Stimulated activated CD4-positive, alpha-beta T cell treated with anti-CD3 and anti-CD28 coated beads, Interleukin-2, amount 100 ng/mL, for 48 hours (primary cell): ENCODE measurements at places on chromosomes 6 and 20.

GRCh38 chr6:32181915-32182529, 2.0 kb downstream of the AGER start:
- no peak for DNase-seq

GRCh38 chr6:24931296-24931695, 4.5 kb downstream of the RIPOR2 start:
- no peak for DNase-seq

DNA sequence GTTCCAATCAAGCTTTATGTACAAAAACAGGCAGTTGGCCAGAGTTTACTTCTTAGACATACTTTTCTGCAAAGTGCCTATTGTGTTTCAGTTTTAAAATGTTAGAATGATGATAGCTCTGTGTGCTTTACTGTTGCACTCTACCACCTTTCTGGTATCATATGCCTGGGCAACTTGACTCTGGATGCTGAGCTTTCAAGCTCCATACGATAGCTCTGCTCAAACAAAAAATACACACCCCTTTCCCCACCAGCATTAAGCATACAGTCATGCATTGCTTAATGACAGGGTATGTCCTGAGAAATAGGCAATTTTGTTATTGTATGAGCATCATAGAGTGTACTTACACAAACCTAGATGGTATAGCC, 123.1 kb downstream of the RCAN2 start:
- no peak for DNase-seq

DNA sequence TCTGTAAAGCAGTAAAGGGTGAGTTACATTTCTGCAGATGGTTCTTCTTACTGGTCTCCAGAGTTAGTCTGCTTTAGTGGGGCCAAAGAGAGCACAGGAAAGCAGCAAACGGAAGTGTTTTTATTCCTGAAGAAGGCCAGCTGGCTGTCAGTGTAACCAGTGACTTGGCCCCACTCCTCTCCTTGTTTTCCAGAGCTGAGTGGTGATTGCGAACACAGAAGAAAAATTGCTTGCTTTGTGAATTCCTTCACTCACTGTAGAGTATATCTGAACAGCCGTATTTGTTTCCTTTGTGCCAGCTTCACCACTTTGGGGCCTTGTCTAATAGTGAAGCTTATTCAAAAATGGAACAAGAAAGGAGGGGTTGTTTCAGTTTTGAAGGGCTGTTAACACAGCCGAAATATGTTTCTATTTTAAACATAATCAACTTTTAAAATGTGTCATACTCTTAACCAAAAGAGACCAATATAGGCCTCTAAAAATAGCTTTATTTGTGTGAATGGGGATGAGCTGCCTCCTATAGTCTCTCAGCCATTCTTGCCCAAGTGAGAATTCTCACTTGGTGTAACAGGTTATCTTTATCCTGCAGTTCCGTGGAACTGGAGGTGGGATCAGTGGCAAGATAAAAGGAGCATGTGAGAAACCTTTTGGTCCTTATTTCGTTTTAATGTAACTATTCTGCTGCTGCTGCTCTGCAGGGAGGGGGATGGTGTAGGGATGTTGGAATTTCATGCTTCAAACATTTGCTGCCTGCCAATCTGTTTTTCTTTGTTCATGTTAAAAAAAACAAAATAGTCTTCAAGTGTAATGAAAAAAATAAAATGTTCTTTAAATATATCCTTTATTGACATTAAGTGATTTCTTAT, 37.8 kb downstream of the ZC2HC1B start:
- no peak for DNase-seq

DNA sequence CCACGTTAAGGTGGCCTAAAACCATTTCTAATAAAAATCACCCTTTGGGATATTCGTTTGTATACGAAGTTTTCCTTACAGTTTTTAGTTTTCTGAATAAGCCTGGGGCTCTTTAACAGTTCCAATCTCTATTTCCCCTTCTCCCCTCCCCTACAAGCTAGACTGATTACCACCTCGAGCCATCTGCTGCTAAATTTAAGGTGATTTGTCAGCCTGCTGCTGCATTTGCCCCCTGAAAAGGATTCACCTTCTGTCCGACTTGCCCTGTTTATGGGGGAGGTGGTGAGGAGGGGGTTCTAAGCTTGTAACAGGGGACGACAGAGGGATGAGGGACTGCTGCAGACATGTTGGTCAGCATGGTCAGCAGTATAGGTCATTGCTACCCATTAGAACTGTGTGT, 146.3 kb downstream of the JARID2 start:
- DNase-seq = no peak

- no peak for DNase-seq
Observed at GRCh38 chr6:13923527-13924145, 1.1 kb upstream of the RNF182 start.

GRCh38 chr6:169587975-169588374, 113.9 kb downstream of the WDR27 start:
- DNase-seq = no peak

- DNase-seq = no peak
Observed at GRCh38 chr20:32896521-32897280, 38.0 kb downstream of the EFCAB8 start.

DNA sequence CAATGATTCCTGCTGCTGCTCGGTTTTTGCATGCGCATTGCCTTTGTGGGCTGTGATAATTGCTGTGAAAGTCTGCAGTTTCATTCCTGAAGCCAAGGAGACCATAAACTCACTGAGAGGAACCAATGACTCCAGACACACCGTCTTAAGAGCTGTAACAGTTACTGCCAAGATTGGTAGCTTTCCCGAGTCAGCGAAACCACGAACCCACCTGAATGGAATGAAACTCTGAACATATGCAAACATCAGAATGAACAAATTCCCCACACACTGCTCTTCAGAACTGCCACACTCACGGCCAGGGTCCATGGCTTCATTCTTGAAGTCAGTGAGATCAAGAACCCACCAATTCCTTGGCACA, 37.7 kb downstream of the TRIM27 start:
- no peak for DNase-seq
